IgD-negative memory B cell (primary cell): ENCODE measurements at places on chromosomes 5 and 9. TPM values are rescaled to one million over a fixed set of nuclear protein-coding genes. Genes with fewer than 3 reads are reported as not detected.

Gene SLC6A18
- not detected for polyA plus RNA-seq

Gene TMEM174
- polyA plus RNA-seq = not detected

Gene KCNN2
- not detected for polyA plus RNA-seq

Gene KIF4B
- polyA plus RNA-seq = not detected

Gene ANKRD20A1
- polyA plus RNA-seq = not detected

Gene WASHC1
- polyA plus RNA-seq = 2.7 TPM

Gene SMIM33
- not detected for polyA plus RNA-seq

Gene SARDH
- polyA plus RNA-seq = 0.30 TPM

Gene NUTM2F
- not detected for polyA plus RNA-seq
